Fibroblast of skin of left biceps (primary cell): ENCODE measurements at places on chromosomes 13 and 19.

GRCh38 chr13:31945202-31945961 is 86.2 kb upstream of the FRY start:
- peak; percentile 23 for DNase-seq

DNA sequence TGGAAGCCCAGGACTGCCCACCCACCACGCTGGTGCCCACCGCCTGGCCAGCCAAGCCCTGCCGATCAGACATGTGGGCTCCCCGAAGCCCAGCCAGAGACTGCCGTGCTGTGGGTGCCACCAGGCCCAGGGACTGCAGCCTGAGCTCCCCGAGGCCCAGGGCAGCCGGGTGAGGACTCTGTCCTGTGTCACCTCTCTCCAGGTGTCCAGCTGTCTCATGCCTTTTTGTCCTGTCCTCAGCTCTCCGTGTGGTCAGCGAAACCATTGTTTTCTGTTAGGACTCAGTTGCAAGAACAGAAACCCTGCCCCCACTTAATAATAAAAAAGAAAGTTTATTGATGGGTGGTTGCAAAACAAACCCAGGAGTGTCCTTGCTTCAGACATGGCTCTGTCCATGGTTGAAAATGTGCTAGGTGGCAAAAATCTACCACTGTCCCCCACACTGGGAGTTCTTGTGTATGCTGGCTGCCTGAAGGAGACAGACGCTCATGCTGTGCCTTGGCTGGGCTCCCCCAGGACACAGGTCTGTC is 9.9 kb downstream of the PLEKHF1 start:
- no peak for DNase-seq

- peak; percentile 89 for DNase-seq
Measured at GRCh38 chr13:111337206-111337605, 16.8 kb downstream of the TEX29 start.

DNA sequence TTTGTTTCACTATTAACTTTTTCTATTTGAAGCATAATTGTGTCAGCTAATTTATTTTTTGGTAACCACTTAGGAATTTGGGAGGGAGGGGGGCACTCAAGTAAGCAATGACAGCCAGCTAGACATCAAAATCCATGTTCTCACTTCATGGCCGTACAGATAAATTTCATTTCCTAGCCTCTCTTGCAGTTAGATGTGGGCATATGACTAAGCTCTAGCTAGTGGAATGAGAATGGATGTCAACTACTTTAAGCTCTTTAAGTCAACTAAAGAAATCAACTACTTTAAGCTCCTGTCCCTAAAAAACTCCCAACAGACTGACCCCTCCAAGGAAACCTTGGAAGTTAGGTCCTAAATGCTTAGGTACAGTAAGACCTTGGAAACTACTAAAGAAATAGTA is 92.0 kb downstream of the KCNRG start:
- no peak for DNase-seq

DNA sequence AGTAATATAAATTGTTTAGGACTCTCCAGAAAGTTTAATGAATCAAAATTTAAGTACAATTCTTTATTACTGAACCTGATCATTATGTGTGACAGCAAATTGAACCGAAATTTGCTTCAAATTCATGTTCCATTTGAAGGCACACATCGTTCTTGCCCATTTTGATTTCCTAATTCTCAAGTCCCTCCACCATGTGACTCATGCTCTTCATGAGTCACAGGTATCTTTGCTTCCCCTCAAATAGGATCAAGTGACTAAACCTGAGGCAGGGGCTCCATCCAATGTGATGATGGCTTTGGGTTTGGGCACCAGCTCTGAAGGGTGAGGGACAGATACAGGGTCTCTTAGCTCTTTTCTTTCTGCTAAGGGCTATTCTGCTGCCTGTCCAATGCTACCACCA is 86.1 kb downstream of the THSD1 start:
- no peak for DNase-seq

GRCh38 chr19:37594982-37595382 is 306 bp downstream of the ZNF540 start:
- peak; percentile 1 for DNase-seq

GRCh38 chr13:99281811-99282263 is 23.7 kb upstream of the GPR18 start:
- no peak for DNase-seq

DNA sequence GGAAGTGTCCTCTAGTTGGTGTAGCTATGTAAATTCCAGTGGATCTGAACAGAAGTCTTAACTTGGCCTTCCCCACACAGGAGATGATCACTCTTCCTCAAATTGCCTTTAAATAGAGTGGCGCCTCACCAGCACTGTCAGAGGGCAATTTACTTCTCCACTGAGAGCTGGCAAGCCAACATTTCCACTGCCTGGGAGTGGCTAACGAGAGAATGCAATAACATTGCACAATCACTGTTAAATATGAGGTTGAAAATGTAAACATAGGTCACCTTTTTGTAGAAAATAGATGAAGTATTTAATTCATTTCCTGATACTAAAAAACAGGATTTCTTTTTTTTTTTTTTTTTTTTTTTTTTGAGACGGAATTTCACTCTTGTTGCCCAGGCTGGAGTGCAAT is 55.4 kb upstream of the UBL3 start:
- no peak for DNase-seq

DNA sequence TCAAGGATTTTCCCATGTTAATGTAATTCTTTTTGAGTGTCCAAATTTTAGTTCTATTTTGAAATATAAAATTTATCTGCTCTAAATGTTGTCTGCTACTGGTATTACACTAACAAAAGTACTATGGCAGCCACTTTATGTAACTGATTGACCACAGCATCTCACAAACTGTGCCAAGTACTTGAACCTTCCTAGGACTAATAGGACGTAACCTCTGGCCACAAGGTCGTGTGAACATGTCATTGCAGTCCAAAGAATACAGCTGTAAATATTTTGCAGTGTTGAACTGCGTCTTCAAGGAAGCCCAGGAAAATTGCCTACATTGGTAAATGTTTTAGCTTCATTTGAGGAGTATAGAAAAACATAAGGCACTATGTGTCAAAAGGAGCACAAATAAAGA is 1.9 kb downstream of the KCTD4 start:
- no peak for DNase-seq

DNA sequence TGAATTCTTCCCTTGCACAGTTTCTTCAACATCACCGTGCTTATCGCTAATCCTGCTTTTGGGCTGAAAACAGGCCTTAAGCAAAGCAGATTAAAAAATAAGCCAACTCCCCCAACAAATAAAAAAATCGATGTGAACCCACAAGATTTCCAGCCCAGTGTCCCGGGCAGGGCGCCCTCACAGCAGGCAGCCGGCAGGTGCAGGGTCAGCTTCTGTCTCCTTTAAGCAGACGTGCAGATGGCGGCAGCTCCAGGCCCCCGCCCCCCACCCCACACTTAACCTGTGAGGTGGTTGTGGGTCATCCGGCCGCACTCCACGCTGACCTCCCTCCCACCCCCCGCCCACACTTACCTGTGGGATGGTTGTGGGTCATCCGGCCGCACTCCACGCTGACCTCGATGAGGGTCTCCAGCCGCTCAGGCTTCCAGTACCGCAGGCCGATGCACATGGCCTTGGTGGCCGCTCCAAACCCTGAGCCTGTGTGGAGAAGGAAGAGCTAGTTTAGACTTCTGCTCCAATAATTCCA is 19.8 kb downstream of the ADPRHL1 start:
- DNase-seq: no peak

DNA sequence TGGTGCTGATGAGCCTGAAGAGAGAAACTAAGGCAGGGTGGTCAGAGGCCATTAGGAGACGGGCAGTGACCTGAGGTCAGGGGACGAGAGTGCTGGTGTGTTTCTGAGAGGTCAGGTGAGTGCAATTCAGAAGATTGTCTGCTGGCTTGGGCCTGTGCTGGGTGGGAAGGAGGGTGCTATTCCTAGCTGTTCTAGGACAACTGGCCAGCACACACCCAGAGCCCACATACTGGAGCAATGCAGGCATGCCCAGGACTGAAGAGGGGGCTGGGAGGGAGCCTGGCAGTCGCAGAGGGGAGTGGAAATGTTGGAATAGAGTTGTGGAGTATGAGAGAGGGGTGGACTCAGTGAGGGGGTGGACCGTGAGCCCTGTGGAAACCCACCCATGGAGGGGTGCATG is 16.5 kb downstream of the ARHGEF7 start:
- DNase-seq: no peak

DNA sequence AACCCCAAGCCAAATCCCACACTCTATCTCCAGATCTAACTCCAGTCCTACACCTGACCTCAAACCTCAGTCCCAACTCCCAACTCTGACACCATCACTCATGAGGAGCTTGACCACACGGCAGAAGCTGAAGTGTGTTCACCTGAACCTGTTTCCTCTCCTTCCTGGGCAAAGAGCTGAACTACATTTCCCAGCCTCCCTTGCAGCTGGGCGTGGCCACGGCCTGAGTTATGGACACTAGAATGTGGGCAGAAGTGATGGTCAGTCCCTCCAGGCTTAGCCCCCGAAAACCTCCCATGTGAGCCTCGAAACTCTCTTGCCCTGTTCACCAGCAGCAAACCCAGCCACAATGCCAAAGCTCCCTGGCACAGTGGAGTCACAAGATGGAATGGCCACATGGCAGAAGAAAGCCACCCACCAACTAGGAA is 19.5 kb upstream of the MEIS3 start:
- DNase-seq: no peak

DNA sequence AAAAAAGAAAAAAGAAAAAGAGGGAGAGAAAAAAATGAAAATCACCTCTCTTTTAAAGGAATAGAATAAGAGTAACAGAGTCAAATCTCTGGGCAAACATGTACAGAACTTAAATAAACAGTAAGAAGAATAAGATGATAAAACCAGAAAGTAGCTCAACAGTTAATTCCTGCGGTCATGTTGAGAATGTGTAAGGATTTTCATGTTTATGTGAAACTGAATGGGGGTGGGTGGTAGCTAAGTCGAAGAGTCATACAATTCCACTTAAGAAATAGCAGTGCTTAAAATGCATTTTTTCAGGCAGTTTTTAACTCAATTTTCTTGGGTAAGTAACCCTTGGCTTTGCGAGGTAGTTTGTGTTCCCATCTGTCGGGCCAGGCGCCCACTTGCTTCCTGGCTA is 60.9 kb downstream of the PEX11G start:
- DNase-seq: no peak
